ENCODE measurements at places on chromosomes 6 and 20.

DNA sequence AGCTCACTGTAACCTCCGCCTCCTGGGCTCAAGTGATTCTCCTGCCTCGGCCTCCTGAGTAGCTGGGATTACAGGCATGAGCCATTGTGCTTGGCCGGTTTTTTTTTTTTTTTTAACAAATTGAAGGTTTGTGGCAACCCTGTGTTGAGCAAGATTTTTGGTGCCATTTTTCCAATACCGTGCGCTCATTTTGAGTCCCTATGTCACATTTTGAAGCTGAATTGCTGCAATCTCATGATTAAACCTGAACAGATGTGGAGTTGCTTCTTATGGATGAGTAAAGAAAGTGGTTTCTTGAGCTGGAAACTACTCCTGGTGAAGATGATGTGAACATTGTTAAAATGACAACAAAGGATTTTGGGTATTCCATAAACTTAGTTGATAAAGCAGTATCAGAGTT is 16.6 kb downstream of the SASH1 start:
- no peak for DNase-seq

GRCh38 chr6:15672291-15672690 is 9.5 kb upstream of the DTNBP1 start:
- no peak for DNase-seq

GRCh38 chr20:56628873-56629463 is at the start of gene TFAP2C:
Gene TFAP2C (plus strand): TSS chr20:56629306. CDS start chr20:56629545, 239 bp downstream.
- DNase-seq = peak; percentile 88

DNA sequence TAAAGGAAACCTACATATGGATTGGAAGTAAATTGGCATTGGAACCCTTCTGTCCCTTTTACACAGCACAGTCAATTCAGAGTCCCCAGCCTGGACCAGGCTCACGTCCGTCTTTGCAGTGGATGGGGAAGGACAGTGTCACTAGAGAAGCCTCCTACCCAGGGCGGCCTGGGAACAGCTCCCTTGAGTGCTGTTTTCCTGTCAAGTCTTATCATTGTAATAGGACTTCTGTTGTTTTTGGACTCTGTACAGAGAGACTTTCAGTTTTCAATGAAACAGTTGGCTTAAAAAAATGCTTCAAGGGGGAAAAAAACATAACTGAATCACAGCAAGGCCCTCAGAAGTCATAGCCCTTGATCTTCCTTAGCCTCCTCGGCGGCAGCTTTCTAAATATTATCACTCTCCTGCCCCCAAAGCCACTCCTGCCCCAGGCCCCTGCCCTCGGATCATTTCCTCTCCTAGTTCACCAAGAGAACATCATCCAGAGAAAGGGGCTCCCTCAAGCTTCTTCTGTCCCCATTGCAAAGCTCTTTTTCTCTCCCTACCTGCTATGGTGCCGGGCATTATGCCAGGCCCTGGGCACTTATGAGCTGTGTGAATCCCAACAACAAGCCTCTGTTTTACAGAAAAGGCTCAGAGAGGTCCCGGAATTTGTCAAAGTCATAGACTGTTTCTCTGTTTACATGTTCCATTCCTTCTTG is 37.8 kb upstream of the CNKSR3 start:
- DNase-seq = no peak

- no peak for DNase-seq
These were observed 103.1 kb upstream of the TBX18 start for GRCh38 chr6:84867521-84867920.

DNA sequence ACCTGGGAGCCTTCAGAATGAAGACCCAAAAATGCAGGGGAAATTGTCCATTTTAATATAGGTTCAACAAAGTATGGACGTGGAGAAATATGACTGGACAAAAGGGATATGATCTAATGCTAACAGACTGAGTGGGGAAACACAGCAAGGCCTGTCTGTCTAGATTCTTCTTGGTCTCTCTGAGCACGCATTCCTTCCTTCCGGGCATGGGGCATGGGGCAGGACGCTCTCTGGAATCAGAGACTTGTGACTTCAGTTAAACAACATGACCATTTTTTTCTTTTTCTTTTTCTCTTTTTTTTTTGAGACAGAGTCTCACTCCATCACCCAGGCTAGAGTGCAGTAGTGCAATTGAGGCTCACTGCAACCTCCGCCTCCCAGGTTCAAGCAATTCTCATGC is 31.9 kb downstream of the ZBTB2 start:
- DNase-seq = no peak

GRCh38 chr6:82030761-82031503 is 216.6 kb downstream of the IBTK start:
- DNase-seq = no peak

GRCh38 chr6:158646023-158646910 is 1.7 kb upstream of the DYNLT1 start:
- DNase-seq = no peak

- DNase-seq = no peak
These were observed 218.6 kb downstream of the DLL1 start for GRCh38 chr6:170072246-170072645.

DNA sequence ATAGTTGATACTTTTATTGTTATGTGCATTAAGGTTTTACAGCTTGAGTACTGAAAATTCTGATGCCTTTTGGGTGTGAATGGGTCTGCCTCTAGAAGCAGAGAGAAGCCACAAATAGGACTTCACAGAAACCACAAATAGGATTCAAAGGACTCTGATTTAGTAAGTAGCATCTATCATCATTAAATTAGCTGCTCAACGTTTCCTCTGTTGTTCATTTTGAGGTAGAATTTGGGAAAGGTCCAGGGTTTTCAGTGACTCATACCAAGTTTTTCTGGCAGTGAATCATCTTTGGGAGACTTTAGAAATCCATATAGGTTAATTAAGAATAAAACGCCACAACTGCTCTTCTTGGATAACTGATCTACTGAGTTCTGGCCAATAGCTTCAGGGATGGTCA is 105.1 kb downstream of the PHF3 start:
- no peak for DNase-seq

GRCh38 chr6:137775720-137776119 is 91.3 kb upstream of the TNFAIP3 start:
- DNase-seq = no peak

DNA sequence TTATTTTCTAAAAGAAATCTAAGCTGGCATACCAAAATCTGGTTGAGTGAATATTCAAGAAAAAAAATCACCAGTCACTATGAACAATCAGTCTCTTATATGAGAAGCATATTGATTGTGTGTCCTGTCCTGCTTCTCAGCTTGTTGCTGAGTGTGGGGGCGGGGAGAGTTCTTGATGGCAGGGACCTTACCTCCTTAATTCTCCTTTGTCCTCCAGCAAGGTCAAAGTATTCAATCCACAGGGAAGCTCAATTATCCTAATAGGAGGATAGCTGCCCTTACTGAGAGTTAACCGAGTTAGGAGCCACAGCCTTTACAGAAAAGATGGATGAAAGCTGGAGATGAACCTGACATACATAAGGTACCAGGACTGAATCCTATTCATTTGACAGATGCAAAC is 154.0 kb downstream of the LY86 start:
- no peak for DNase-seq

DNA sequence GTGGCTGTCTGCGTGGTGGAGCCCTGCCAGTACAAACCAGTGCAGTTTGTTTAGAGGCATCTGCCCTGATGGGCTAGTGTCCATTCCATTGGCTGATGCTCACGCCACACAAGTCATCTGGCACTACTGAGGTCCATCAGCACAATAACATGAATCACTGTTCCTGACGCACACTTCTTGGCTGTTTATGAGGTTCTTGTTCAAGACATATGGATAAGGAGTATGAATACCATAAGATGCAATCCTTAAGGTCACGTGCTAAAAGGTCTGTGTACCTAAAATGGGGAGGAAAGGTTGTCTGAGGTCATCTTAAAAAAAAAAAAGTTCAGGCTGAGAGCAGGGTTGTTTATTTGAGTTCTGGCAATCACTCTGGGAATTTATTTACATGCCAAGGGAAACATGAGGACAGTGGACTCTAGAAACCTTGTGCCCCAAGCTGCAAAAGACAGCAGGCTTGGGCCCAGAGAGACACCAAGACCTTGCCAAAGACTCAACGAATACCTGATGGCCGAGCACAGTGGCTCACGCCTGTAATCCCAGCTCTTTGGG is 54.1 kb upstream of the SHLD1 start:
- no peak for DNase-seq

DNA sequence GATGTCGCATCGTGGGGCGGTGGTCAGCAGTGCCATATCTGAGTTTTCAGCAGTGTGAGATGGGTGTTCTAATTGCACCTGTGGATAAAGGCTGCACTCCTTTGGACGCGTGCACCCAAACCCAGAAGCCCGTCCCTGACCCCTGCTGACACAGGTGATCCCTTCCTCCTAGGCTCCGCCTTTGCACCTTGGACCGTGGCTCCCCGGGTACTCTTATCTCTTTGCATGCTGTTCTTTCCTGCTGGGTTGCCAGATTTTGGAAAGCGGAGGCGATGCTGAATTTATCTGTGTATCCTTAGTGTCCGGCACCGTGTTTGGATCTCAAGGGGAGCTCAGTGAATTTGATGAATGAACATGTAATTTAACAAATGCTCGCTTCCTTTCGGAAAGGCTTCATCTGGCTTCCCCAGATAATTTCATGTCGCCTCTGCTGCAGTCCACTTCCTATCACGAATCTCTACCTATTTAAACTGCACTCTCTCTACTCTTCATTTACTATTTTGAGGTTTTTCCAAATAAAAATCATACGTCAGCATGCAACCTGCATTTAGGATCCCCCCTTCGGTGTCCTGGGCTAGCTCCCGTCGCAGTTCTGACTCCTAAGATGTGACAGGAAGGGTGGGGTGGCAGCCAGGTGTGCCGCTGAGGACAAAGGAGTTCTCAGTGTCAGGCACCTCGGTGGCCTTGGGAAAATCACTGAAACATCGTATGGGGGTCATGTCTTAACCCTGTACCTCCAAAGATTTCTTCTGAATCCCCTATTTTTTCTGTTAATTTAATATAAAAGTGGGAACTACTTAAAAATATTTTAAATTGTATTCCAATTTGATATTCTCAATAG is 753 bp upstream of the PERP start:
- peak; percentile 39 for DNase-seq

- DNase-seq = no peak
These were observed 29.4 kb upstream of the CLIC5 start for GRCh38 chr6:46044881-46045617.

- DNase-seq = peak; percentile 62
These were observed 33.9 kb upstream of the KLHL31 start for GRCh38 chr6:53699462-53699861.

DNA sequence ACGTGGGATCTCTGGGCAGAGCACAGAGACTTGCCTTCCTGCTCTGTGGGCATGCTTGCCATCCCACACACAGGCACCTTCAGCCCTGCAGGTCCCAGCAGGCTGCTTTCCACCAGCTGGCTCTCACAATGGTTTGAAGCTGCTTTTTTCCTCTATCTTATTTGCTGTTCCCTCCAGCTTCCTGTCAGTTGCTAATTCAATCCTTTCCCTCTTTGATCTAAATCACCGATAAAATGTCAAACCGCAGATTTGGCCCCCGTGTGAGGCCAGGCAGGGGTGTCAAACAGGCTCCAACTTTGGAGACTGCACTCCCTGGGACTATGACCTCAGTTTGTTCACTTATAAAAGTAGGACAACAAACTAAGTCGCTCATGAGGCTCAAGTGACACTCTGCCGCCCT is 40.6 kb upstream of the PCMTD2 start:
- no peak for DNase-seq

- DNase-seq = no peak
These were observed 4.4 kb upstream of the CST3 start for GRCh38 chr20:23641936-23642751.

Data from D341Med (cell line).